ENCODE measurements at places on chromosomes 16 and 17. TPM values are rescaled to one million over a fixed set of nuclear protein-coding genes. Genes with fewer than 3 reads are reported as not detected.
A peak's percentile ranks its signal among the peaks of the same experiment; 100 is the strongest.

HOXB6 gene
- 69.6 TPM for polyA plus RNA-seq

DNA sequence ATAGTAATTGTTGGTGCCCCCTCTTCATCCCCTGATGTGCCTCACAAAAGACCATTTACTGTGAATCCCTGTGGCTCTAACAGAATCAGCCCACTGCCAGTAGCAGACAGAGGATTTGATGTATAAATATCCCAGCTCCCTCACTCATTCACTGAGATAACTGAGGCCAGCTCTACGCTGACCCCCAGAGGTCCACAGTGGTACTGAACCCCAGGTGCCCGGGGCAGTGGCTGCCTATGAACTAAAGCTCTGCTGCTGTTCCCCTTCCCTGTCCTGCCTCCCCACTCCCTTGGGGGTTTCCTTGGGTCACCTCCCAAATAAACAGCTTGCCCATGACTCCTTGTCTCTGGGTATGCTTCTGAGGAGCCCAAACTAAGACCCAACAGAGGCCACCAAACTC is 295.8 kb downstream of the FOXL1 start:
- no peak for DNase-seq

DNA sequence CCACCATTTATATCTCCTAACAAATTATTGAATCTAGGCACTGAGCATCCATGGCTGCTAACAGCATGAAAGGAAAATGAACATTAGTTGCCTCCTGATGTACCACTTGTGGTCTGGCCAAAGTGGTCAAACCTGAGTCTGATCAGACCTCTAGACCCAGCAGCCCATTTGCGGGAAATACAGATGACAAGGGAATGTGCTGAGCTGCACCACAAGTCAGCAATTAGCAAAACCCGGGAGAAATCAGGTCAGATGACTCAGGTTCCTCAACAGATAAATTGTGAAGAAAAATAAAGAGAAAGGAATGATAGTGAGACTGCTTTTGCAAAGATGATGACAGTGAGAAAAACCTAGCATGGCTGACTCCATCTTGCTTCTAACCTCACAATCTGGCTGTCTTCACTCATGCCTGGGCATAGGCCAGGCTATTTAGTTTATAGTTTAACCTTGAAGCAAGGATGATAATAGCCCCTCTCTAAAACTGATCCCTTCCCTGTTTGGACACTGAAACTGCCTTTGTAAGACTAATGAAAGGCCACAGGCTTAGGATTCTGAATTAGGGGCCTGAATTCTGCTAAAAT is 142.7 kb upstream of the ASIC2 start:
- no peak for DNase-seq

DNA sequence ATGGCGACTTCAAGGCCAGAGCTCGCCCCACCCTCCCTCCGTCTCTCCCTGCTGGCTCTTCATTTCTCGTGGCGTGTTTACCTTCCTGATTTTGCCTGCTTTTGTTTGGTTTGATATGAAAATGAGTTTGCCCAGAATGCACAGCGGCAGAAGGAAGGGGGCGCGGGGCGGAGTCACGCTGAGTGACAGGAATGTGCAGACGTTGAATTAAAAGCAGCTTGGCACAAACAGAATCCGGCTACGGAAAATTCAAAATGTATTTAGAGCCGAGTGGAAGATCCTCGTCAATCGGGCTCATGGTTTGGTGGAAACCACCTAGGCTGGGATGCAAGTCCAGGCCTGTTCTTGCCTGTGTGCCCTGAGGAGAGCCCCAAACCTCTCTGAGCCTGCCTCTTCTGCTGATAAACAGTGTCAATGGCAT is 102.7 kb downstream of the SDK2 start:
- no peak for DNase-seq

CES1 gene
- polyA plus RNA-seq, result 2.0 TPM

DNA sequence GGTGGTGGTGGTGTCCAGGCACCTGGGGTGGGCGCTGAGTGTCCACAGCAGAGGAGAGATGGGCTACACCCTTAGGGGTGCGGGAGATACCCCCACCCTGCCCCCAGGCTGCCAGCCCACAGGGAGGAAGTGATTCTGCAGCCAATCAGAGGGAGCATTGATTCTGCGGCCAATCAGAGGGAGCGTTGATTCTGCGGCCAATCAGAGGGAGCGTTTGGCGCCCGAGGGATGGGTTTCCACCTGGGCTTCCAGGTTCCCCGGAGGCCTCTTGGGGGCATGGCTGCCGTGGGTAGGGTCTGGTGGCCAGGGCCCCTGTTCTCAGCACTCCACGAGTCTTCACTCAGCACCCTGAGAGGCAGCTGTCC is 28.2 kb upstream of the ACSF3 start:
- no peak for DNase-seq

- DNase-seq, result no peak
Observed at GRCh38 chr16:78297066-78297666, 197.7 kb downstream of the WWOX start.

GRCh38 chr17:42132941-42133340 is 10.3 kb downstream of the HSPB9 start:
- no peak for DNase-seq

DNA sequence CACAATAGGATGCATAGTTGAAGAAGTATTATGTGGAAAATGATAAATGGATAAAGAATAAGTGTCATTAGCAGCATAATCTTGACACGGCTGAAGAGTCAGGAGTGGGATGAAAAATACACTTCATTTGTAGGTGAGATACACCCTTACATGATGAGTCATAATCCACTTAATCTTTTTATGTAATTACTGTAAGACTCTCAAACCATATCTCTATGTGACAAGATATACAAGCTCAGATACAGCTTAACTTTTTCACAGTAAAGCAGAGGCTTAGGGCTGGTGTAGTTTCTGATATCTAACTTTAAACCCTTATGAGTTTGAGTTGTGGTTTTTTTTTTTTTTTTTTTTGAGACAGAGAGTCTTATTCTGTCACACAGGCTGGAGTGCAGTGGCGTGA is 101.2 kb downstream of the FTO start:
- DNase-seq, result no peak

SMG1 gene
- polyA plus RNA-seq, result 53.0 TPM

TBC1D26 gene
- polyA plus RNA-seq, result 0.19 TPM

INPP5K gene
- 20.6 TPM for polyA plus RNA-seq

GRCh38 chr16:13483121-13483520 is 436.8 kb upstream of the ERCC4 start:
- DNase-seq, result no peak

LASP1 gene
- 148 TPM for polyA plus RNA-seq

DNA sequence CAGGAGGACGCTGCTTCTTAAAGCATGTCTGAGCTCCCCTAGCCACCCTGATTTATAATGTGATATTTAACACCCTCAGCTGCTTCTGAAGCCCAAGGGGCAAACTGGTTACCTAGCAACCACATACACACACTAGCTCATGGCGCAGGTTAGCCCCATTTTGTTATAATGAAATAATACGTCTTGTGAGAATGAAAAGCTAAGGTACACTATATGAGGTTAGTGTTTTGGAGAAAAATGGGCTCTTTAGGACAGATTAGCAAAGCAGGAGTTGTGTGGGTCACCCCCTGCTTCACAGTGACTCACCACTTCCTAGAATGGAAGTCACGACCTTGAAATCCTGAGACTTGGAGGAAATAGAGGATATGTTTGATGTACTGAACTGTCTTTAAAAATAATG is 404.8 kb upstream of the HSBP1 start:
- peak; percentile 23 for DNase-seq

DNA sequence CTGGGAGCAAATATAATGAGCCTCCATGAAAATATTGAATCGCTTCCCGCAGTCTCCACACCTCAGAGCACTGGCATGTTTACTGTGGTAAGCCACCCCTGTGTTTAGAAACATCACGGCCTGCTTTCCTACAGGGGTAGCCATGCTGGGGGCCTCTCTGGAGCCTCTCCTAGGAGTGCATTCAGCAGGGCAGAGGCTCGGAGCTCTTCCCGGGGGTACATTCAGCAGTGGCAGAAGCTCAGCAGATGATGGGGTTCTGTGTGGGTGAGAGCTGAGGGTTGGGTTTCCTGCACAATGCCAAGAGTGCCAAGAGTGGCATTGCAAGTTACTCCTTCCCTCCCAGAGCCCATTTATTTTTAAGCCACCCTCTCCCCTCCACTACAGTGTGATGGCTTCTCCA is 386.6 kb downstream of the SEC14L1 start:
- no peak for DNase-seq

AIPL1 gene
- polyA plus RNA-seq, result not detected

GRCh38 chr17:3385869-3386816 is at the start of gene OR3A2:
Gene OR3A2 (minus strand): TSS chr17:3386308.
- DNase-seq, result no peak

MMP2 gene
- 294 TPM for polyA plus RNA-seq

Data from right renal cortex interstitium (tissue), 3 donors.